Natural killer cell (primary cell): ENCODE measurements at places on chromosomes 3 and 15. TPM values are rescaled to one million over a fixed set of nuclear protein-coding genes. Genes with fewer than 3 reads are reported as not detected.

DNA sequence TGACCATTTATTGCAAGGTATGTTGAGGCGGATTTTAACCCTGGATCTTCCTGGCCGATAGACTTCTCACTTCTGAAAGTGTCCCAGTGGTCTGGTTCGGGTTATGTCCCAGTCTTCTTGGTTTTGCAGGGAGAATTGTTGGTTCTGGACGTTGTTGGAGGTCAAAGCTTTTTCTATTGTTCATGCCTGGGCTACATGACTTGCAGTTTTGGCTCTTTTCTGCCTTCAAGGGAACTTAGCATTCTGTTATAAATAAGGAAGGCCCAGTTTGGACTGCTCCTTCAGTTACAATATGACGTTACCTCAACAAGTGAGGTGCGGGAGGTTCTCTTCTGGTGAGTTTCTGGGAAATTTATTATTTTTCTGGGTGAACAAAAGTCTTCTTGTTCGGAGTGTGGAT is 614.3 kb downstream of the DIPK2A start:
- H3K27ac ChIP-seq: no peak overlapping the region
- no peak for DNase-seq
- H3K36me3 ChIP-seq: no peaks in the 10 kb centered on the region
- H3K27me3 ChIP-seq: no peaks in the 10 kb centered on the region

- H3K27me3 ChIP-seq: no peaks in the 10 kb centered on the region
- no peak for DNase-seq
- no peak overlapping the region for H3K4me3 ChIP-seq
- no peak overlapping the region for H3K27ac ChIP-seq
- H3K4me1 ChIP-seq: peaks cover 48% of the 10 kb centered on the region
These were observed 6.9 kb upstream of the CX3CR1 start for GRCh38 chr3:39286771-39287170.

Gene GABRR3
- not detected for total RNA-seq

DNA sequence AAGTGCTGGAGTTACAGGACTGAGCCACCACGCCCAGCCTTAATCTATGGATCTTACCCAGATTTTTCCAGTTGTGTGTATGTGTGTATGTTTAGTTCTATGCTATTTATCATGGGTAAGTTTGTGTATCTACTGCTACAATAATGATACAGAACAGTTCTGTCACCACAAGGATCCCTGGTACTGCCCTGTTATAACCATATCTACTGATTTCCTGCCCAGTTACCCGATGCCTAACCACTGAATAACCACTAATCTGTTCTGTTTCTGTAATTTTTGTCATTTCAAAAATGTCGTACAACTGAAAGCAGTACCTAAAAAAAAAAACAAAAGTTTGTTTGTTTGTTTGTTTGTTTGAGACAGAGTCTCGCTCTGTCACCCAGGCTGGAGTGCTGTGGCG is 123.7 kb upstream of the RAP2B start:
- H3K4me1 ChIP-seq: peaks cover 9% of the 10 kb centered on the region
- no peaks in the 10 kb centered on the region for H3K36me3 ChIP-seq
- no peaks in the 10 kb centered on the region for H3K27me3 ChIP-seq

GRCh38 chr3:185733980-185734724 is 90.7 kb downstream of the IGF2BP2 start:
- no peak overlapping the region for H3K27ac ChIP-seq
- no peaks in the 10 kb centered on the region for H3K27me3 ChIP-seq
- H3K36me3 ChIP-seq: no peaks in the 10 kb centered on the region
- no peak overlapping the region for H3K4me3 ChIP-seq
- no peak for DNase-seq

- H3K27me3 ChIP-seq: no peaks in the 10 kb centered on the region
- H3K4me1 ChIP-seq: no peaks in the 10 kb centered on the region
- DNase-seq: no peak
- H3K4me3 ChIP-seq: no peak overlapping the region
- H3K36me3 ChIP-seq: no peaks in the 10 kb centered on the region
These were observed 78.4 kb downstream of the PLSCR2 start for GRCh38 chr3:146390957-146391356.

GRCh38 chr3:53156368-53156834 is 4.6 kb upstream of the PRKCD start:
- no peaks in the 10 kb centered on the region for H3K36me3 ChIP-seq
- H3K4me1 ChIP-seq: peaks cover 18% of the 10 kb centered on the region
- H3K27ac ChIP-seq: no peak overlapping the region
- H3K4me3 ChIP-seq: no peak overlapping the region
- H3K27me3 ChIP-seq: peaks cover 17% of the 10 kb centered on the region

Gene RAB6B
- total RNA-seq: 1.6 TPM

Gene FBXW12
- not detected for total RNA-seq

GRCh38 chr3:29668233-29668632 is 387.4 kb downstream of the RBMS3 start:
- no peak overlapping the region for H3K27ac ChIP-seq
- H3K27me3 ChIP-seq: no peaks in the 10 kb centered on the region
- no peaks in the 10 kb centered on the region for H3K4me1 ChIP-seq
- DNase-seq: no peak
- H3K4me3 ChIP-seq: no peak overlapping the region

Gene IMPG2
- total RNA-seq: 0.73 TPM

DNA sequence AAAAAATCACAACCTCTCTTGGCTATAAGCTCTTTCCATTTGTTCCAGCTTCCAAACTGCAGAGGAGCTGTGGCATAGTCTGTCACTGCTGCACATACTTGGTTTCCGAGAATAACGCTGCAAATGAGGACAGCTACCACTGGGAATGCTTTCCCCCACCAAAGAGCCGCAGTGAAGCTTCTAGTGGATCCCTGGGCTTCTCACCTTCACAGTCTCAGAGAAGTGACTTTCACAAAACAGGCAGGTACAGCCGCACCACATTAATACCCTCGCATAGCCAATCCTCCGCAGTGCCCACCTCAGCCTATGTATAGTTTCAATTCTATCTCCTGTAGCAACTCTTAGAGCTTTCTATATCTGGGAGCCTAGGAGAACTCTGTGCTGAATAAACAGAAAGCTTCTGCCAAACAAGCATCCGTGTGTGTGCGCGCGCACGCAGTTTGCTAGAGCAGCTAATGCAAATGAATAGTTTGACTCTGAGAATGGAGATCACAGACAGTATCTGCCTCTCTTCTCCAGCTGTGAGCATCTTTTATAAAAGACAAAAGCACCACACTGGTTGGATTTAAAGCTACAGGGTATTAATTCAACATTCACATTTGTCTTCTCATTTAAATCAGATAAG is 81.9 kb upstream of the PLXND1 start:
- H3K36me3 ChIP-seq: no peaks in the 10 kb centered on the region
- no peaks in the 10 kb centered on the region for H3K4me1 ChIP-seq
- DNase-seq: no peak
- H3K4me3 ChIP-seq: no peak overlapping the region
- H3K27me3 ChIP-seq: no peaks in the 10 kb centered on the region

Gene C15orf62
- 0.64 TPM for total RNA-seq

Gene PPP1R14D
- total RNA-seq: not detected

GRCh38 chr15:41605566-41605965 is 46.6 kb downstream of the TYRO3 start:
- no peak overlapping the region for H3K27ac ChIP-seq
- H3K4me3 ChIP-seq: no peak overlapping the region
- peaks cover 7% of the 10 kb centered on the region for H3K4me1 ChIP-seq
- H3K27me3 ChIP-seq: no peaks in the 10 kb centered on the region
- no peak for DNase-seq
- H3K36me3 ChIP-seq: no peaks in the 10 kb centered on the region

- H3K4me3 ChIP-seq: no peak overlapping the region
- H3K27me3 ChIP-seq: no peaks in the 10 kb centered on the region
- H3K36me3 ChIP-seq: no peaks in the 10 kb centered on the region
- H3K4me1 ChIP-seq: no peaks in the 10 kb centered on the region
- no peak for DNase-seq
- no peak overlapping the region for H3K27ac ChIP-seq
These were observed 57.3 kb downstream of the ROBO2 start for GRCh38 chr3:77096966-77097890.

DNA sequence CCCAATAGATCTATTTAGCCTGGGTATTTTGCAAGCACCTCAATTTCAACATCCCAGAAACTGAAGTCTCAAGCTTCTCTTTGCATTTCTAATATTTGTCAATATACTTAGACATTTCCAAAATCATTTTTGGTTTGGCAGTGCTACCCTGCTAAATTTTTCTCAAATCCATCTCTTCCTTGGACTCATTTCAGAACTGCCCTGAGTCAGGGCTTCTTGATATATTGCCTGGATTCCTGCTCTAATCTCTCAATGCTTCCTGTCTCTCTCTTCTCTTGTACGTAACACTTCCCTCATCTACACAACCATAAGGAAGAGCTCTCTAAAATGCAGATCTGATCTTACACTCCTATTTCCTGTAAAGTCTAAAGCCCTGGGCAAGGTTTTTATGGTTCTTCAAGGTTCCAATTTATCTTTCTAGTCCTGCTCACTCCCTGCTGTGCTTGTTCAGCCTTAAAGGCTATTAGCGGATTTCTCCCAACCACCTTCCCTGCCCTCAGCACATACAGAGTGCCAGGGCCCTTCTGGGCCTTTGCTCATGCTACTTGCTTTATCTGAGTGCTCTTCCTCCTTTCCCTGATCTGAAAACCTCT is 53.0 kb upstream of the MME start:
- no peak overlapping the region for H3K27ac ChIP-seq
- no peak for DNase-seq
- H3K4me1 ChIP-seq: no peaks in the 10 kb centered on the region
- H3K4me3 ChIP-seq: no peak overlapping the region
- H3K36me3 ChIP-seq: no peaks in the 10 kb centered on the region

Gene UBA3
- 72.0 TPM for total RNA-seq

Gene COLQ
- total RNA-seq: 60.7 TPM

- no peaks in the 10 kb centered on the region for H3K4me1 ChIP-seq
- no peaks in the 10 kb centered on the region for H3K27me3 ChIP-seq
- no peak overlapping the region for H3K4me3 ChIP-seq
- H3K27ac ChIP-seq: no peak overlapping the region
- no peak for DNase-seq
These were observed 24.2 kb downstream of the PFKFB4 start for GRCh38 chr3:48532271-48532976.

GRCh38 chr3:99248913-99249312 is 347.4 kb upstream of the DCBLD2 start:
- no peaks in the 10 kb centered on the region for H3K36me3 ChIP-seq
- H3K4me3 ChIP-seq: no peak overlapping the region
- H3K27me3 ChIP-seq: no peaks in the 10 kb centered on the region

GRCh38 chr3:171177056-171177455 is 150.5 kb upstream of the SLC2A2 start:
- no peak overlapping the region for H3K27ac ChIP-seq
- H3K36me3 ChIP-seq: peaks cover 18% of the 10 kb centered on the region
- no peak overlapping the region for H3K4me3 ChIP-seq
- no peaks in the 10 kb centered on the region for H3K4me1 ChIP-seq
- no peaks in the 10 kb centered on the region for H3K27me3 ChIP-seq
- no peak for DNase-seq

Gene SPPL2A
- total RNA-seq: 120 TPM

- H3K4me3 ChIP-seq: no peak overlapping the region
- no peak overlapping the region for H3K27ac ChIP-seq
These were observed 61.4 kb upstream of the IMPG2 start for GRCh38 chr3:101381809-101382208.

DNA sequence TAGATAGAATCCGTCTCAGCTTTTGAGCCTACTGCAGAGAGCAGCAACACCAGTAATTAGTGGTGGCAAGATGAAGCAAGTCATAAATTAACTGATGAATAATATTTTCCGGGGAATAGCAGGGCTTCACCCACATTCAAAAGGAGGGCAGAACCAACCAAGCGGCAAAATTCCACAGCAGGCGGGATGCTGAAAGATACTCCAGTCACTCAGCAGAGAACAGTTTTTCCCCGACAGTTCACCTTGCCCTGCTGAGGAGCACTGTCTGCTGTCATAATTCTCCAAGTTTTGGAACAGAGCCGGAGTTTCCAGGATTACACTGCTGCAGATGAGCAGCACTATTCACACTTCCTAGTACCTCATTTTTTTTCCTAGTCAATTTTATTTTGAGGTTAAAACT is 274.7 kb downstream of the CD47 start:
- H3K36me3 ChIP-seq: no peaks in the 10 kb centered on the region
- H3K27me3 ChIP-seq: peaks cover 3% of the 10 kb centered on the region
- no peak overlapping the region for H3K27ac ChIP-seq
- no peaks in the 10 kb centered on the region for H3K4me1 ChIP-seq
- H3K4me3 ChIP-seq: no peak overlapping the region

Gene HTR3E
- total RNA-seq: not detected

DNA sequence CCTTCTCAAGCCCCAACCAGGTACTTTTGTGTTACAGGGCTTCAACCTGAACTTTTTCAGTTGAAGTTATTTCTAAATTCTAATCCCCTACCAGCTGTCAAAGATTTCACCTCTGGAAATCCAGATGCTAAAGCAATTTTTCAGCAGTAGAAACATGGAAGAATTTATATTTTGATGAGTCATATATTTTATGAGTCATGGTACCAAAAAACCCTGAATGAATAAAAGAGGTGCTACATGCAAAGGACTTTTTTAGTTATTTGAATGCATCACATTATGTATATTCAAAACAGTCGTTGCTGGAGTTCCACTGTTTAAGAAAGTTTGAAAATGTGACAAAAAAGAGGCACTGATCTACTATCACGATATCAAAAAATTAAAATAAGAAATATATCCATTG is 96.0 kb upstream of the ZNF385D start:
- no peaks in the 10 kb centered on the region for H3K4me1 ChIP-seq
- H3K27me3 ChIP-seq: no peaks in the 10 kb centered on the region
- no peak overlapping the region for H3K27ac ChIP-seq
- no peak overlapping the region for H3K4me3 ChIP-seq
- DNase-seq: no peak
- H3K36me3 ChIP-seq: no peaks in the 10 kb centered on the region

DNA sequence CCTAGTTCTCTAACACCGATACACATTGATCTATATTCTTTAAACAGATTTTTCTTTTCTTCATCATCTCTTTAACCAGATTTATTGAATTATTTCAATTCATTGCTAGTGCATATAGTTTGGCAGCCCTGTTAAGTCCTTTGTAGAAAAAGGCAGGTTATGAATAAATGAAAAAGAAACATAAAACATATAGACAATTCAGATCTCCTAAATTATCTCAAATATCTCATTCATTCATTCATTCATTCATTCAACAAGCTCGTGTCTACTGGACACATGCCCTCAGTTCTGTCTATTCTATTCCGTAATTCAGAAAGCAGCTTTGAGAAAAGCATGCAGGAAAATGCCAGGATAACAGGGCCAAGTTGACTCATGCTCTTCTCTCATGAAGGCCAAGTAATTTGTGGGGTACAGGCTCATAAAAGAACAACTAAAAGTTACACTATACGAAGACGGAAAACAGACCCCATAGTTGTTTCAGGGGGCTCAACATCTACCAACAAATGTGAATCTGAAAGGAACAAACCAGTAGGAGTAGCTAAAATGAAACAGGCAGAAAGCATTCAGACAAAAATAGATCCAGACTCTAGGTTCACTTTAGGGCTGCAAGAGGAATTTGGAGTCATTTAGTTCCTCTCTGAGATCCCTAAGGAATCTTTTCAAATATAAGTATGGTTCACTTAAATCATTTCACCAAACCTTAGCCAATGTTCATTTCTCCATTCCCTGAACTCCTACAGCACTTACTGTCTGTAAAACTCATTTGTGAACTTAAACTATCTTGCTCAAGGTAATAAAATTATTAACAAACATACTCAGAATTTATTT is 7.5 kb downstream of the ZNF148 start:
- DNase-seq: no peak
- H3K4me3 ChIP-seq: no peak overlapping the region
- no peak overlapping the region for H3K27ac ChIP-seq
- no peaks in the 10 kb centered on the region for H3K36me3 ChIP-seq
- H3K27me3 ChIP-seq: no peaks in the 10 kb centered on the region

GRCh38 chr3:77786216-77786615 is 746.3 kb downstream of the ROBO2 start:
- H3K4me3 ChIP-seq: no peak overlapping the region
- H3K4me1 ChIP-seq: no peaks in the 10 kb centered on the region
- H3K27ac ChIP-seq: no peak overlapping the region
- H3K27me3 ChIP-seq: no peaks in the 10 kb centered on the region
- no peaks in the 10 kb centered on the region for H3K36me3 ChIP-seq
- no peak for DNase-seq

Gene CCDC39
- not detected for total RNA-seq

Gene KCNMB2
- not detected for total RNA-seq
